ENCODE measurements at places on chromosomes 4 and X. TPM values are rescaled to one million over a fixed set of nuclear protein-coding genes. Genes with fewer than 3 reads are reported as not detected.

BCLAF3 gene
- 3.6 TPM for total RNA-seq

- no peak overlapping the region for H3K27ac ChIP-seq
Observed at GRCh38 chrX:39903343-39903742, 194.4 kb downstream of the BCOR start.

DRD5 gene
- not detected for total RNA-seq

ADH7 gene
- total RNA-seq, result not detected

F8A2 gene
- not detected for total RNA-seq

DNA sequence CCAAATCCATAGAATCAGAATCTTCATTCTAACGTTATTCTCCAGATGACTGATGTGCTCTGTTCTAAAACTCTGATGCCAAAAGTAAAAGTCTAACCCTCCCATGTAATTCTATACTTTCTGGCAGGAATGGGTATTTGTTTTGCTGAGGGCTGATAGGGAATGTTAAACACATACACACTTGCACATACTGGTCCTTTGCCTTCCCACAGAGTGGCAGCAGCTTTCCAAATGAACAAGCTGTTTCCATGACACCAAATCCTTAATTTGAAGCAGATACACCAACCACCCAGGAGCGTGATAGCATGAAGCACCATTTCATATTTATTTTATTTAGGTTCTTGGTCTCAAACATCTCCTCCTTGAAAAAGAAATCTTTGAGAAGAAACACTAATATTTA, 155.5 kb upstream of the PRDX4 start:
- H3K36me3 ChIP-seq, result no peaks in the 10 kb centered on the region
- H3K4me1 ChIP-seq, result no peaks in the 10 kb centered on the region
- no peak for DNase-seq
- no peak overlapping the region for H3K4me3 ChIP-seq
- H3K27ac ChIP-seq, result no peak overlapping the region

All from activated naive CD4-positive, alpha-beta T cell treated with anti-CD3 and anti-CD28 coated beads for 36 hours (primary cell).